ENCODE measurements at places on chromosomes 4 and X.

DNA sequence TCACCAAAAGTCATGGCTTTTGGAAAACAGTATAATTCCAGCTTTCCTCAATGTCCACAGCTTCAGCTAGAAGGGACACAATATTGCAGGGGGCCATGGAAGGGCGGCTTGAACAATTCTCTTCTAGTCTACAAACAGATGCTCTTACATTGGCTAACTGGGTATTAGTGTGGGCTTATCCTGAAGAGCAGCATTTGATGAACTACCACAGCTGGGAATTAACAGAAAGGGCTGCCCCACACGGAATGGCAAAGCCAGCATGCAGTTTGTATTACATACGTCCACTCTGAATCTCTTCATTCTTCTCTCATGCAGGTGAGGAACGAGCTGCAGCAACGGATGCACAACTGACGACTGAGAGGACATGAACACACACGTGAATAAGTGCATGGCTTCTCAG is 13.0 kb upstream of the PDCL2 start:
- no peak for DNase-seq

- DNase-seq: no peak
These were observed 225.8 kb upstream of the TEX13C start for GRCh38 chrX:125093852-125094251.

DNA sequence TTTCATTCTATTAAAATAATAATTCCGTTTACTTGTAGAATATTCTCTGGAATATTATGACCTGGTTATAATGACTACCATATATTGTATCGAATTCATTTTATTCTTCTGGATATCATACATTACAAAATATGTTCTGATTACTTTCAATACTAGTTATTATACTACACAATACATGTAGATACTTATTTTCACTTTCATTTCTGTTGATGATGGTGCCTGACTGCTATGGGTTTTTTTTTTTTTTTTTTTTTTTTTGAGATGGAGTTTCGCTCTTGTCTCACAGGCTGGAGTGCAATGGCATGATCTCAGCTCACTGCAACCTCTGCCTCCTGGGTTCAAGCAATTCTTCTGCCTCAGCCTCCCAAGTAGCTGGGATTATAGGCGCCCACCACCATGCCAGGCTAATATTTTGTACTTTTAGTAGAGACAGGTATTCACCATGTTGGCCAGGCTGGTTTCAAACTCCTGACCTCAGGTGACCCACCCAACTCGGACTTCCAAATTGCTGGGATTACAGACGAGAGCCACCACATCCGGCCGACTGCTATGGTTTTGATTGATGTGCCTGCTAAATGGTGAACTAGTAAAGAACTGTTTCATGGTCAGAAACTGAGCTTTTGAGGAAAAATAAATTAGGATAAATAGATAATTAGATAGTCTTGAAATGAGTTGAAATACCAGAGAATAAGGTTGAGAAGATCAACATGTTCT is 39.5 kb downstream of the PCDH10 start:
- DNase-seq: no peak

- DNase-seq: no peak
These were observed 8.3 kb upstream of the GJB1 start for GRCh38 chrX:71214604-71215337.

DNA sequence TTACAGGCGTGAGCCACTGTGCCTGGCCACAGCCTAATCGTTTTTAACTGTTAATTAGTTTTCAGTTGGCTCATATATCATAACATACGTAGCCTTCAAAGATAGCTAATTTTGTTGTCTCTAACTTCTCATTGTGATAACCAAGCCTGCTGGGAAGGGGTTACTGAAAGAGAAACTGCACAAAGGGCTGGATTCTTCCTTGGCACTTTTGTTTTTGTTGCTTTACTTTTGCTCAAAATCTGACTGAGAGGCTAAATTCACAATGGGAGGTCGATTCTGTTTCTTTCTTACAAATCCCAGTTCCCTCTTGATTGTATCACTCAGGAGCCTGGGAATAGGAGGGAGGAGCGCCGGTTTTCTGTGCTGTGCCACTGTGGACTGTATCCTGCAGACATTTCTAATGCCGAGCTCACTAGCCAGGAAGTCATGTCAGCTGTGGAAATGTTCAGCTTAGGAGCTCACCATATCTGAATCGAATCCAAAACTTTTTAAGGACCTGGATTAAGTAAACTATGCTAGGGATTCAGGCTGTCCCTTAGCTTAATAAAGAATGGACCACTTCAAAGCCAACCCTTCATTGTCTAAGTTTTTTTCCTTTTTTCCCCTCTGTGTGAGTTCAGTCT is 120.5 kb upstream of the FAT1 start:
- DNase-seq: peak; percentile 39

DNA sequence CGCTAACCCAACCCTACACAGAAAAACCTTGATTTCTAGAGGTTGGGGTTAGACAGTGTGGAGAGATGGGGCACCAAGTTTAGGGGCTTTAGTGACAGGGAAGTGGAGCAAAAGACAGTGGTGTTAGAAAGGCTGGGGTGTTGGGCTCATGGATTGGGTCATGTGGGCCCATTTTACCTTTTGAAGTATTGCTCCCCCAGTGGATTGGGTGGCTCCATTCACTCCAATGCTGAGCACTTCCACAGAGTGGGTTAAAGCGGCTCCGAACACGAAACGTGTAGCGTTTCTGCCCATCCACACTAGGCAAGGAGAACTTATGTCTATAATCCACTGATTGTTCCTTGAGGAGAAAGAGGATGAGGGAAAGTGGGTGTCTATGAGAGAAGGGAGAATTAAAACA is 2.3 kb downstream of the IL2RG start:
- DNase-seq: no peak

- DNase-seq: no peak
These were observed 41.1 kb downstream of the AFF1 start for GRCh38 chr4:86975927-86976326.

GRCh38 chrX:129093706-129094105 is 429.6 kb downstream of the SMARCA1 start:
- DNase-seq: no peak

DNA sequence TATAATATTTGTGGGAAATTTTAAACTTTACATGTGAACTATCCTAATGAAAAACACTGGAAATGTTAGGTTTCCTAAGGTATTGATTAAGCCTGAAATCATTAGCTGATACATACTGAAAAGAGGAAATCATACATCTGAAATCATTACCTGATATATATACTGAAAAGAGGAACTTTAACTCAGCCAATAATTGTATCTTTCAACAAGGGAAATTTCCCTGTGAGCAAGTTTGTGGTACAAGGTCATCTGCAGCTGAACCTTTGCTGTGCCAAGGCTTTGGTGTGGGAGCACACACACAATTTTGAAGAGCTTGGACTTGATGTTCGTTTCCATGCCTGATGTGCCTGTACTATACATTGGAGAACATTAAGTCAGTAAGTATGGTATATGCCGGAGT is 131.9 kb upstream of the USP9X start:
- peak; percentile 48 for DNase-seq

GRCh38 chr4:159552979-159553768 is 450.3 kb downstream of the RAPGEF2 start:
- no peak for DNase-seq

GRCh38 chrX:33307911-33308354 is 96.6 kb upstream of the DMD start:
- no peak for DNase-seq

DNA sequence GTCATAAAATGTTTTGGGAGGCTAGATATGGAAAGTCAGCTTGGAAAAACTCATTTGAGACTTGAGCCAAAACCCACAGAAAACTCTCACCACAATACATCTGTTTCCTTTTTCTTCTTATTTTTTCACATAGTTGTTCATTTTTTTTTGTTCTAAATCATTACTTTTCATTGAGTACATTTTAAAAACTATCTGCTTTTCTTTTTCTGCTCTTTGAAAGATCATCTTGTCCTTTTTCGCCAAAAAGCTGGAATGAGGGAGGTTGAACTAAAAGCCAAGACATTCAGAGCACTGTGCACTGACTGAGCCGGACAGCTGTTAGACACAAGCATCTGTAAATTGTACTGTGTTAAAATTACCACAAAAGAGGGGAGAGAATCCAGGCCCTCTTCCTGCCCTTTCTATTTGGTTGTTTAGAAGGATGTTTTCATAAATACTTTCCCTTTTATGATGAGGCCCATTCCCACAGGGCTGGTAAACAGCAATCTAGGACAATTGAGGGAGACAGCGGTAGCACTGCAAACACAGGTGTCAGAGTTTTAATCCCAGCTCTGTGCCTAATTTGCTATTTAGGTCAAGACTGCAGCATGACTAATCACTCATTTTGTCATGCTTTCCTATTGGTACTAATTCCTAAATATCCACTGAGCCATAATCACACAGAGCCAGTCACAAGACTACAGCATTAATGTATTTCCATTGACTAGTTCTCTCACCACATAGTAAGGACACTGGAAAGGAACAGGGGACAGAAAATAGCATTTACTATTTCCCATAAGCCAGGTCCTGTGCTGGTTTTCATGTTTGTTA is 7.3 kb upstream of the RNF150 start:
- DNase-seq: no peak

DNA sequence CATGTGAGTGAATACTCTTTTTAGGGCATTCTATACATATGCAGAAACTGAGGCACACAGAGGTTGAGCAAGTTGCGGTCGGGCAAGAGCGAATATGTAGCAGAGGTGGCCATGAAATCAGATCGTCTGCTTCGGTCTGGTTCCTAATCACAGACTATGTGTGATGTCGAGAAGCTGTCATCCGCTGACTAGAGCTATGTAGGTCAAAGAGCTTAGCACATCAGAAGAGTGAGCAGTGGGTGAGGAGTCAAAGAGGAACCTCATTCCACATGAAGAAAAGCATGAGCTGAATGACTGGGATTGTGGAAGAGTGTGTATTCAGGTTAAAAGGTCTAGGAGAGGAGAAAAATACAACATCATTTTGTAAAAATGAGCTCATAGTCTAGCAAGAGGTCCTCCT is 19.0 kb downstream of the GAB3 start:
- DNase-seq: no peak

DNA sequence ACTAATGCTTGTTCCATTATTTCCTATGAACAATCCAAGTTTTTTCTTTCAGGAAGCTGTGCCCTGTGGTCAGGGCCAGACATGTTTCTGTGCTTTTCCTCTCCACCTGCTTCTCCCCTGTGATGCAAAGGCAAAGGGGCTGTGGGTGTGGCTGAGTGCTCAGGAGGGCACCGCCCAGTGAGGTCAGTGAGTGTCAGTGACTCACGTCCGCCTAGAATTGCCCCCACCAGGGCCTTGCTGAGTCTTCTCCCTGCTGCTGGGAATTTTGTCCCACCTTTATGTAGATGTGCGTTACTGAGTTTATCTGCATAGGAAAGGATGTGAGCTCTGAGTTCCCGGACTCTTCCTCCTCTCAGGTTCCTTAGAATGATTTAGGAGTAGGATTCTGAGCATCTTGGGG is 283.2 kb downstream of the DCHS2 start:
- DNase-seq: no peak

DNA sequence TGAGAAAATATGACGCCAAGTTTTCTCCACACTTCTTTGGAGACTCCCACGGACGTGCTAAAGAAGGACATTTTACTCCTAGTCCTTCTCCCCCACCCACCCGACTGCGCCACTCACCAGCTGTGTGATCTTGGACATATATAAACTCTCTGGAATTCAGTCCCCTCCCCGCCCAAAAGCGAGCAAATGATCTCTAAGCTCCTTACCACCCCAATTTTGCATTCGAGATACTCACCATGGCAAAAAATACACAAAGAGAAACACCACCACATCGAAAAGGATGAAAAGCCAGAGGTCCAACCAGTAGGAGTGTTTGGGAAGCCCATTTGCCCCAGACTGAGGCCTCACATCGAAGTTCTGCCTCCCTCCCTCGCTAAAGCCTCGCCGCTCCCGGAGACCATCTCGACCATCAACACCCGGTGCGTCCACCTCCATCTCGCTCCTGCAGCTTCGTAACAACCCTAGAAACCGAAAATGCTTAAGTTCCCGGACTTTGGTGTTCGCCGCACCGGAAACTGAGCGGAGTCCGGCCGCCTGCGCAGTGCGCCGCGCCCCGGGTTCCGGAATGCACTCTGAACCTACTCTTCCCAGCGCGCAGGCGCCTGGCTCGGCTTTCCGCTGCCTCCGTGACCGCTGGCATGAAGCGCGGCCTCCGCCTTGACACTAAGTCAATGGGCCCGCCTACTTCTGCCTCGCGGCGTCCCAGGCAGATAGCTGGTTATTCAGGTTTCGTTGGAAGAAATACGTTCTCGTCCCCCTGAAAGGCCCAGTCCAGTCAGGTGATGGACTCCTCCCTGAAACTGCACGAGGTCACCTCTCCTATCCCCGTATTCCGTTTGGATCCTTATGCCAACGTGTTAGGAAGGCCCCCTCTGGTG is 21.6 kb downstream of the FABP2 start:
- DNase-seq: peak; percentile 93

DNA sequence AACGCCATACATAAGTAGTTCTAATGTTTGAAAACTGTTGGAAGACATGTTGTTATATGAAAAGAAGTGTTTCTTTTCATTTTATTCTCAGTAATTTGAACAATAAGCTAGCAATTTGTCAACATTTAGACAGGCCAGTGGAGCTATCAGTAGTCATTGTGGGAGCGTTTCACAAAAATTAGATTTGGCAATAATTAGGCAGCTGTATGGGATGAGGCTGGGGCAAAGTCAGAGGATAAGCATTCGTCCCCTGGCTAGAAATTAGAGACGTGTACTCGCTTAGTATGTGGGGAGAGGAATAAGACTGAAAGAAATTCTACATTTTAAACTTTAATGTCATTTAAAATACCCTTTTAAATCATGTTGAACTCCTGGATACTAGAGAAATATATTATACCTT is 70.6 kb downstream of the TMEM144 start:
- DNase-seq: no peak

DNA sequence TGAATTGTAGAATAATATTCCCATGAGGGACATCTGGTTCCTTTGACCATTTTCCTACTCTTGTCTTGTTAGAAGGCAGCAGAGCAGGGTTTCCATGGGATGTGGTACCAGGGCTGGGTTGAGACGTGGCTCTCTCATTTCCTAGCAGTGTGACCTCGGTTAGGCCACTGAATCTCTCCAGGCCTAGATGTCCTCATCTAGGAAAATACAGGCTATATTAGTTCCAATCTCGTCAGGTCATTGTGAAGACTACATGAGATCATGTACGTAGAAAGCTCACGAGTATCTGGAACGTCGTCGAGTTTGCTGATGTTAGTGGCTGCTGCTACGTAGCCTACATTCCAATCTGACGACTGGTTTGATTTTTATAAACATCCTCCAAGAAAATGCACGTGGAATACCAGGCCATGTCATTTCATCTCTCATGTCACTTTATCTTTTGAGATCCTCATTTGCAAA is 278.2 kb upstream of the GATB start:
- no peak for DNase-seq

GRCh38 chr4:39526765-39527295 is 409 bp downstream of the UGDH start:
- no peak for DNase-seq

DNA sequence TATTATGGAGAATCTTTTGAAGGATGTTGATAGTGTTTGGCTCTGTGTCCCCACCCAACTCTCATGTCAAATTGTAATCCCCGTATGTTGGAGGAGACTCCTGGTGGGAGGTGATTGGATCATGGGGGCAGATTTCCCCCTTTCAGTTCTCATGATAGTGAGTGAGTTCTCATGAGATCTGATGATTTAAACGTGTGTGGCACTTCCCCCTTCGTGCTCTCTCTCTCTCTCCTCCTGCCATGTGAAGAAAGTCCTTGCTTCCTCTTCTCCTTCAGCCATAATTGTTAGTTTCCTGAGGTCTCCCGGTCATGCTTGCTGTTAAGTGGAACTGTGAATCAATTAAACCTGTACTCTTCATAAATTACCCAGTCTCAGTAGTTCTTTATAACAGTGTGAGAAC is 166.1 kb upstream of the NUDT6 start:
- DNase-seq: peak; percentile 69
